ENCODE measurements at places on chromosomes 6 and 20.

- DNase-seq = no peak
Measured at GRCh38 chr20:36542516-36543183, 1.3 kb downstream of the MYL9 start.

GRCh38 chr6:44305200-44305725, 7.9 kb downstream of the AARS2 start:
- DNase-seq = no peak

GRCh38 chr6:7786214-7786661, 60.3 kb downstream of the BMP6 start:
- no peak for DNase-seq

- DNase-seq = no peak
Measured at GRCh38 chr6:79708095-79708791, 77.1 kb downstream of the SH3BGRL2 start.

DNA sequence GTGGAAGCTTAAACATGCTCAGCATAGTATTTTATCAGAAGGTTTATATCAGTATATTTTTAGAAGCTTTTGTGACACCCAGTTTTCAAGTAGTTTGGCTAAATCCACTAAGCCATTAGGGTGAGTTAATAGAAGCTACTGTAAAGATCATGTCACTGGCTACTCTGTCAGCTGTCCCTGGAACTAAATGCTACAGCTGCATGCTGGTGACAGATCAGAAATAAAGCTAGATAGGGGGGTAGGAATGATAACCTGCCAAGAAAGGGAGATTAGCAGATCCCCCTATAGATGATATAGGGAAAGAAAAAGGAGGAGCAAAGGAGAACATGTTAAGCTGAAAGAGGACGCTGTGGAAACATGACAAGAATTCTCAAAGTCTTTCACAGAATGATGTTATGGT, 363.2 kb downstream of the QKI start:
- DNase-seq = no peak

- DNase-seq = no peak
Measured at GRCh38 chr6:123712831-123713230, 76.1 kb upstream of the TRDN start.

- DNase-seq = no peak
Measured at GRCh38 chr6:130778946-130779657, 48.1 kb upstream of the SMLR1 start.

GRCh38 chr20:37714978-37715672, 21.3 kb downstream of the CTNNBL1 start:
- no peak for DNase-seq

- peak; percentile 24 for DNase-seq
Measured at GRCh38 chr20:47762699-47763268, 22.5 kb downstream of the SULF2 start.

DNA sequence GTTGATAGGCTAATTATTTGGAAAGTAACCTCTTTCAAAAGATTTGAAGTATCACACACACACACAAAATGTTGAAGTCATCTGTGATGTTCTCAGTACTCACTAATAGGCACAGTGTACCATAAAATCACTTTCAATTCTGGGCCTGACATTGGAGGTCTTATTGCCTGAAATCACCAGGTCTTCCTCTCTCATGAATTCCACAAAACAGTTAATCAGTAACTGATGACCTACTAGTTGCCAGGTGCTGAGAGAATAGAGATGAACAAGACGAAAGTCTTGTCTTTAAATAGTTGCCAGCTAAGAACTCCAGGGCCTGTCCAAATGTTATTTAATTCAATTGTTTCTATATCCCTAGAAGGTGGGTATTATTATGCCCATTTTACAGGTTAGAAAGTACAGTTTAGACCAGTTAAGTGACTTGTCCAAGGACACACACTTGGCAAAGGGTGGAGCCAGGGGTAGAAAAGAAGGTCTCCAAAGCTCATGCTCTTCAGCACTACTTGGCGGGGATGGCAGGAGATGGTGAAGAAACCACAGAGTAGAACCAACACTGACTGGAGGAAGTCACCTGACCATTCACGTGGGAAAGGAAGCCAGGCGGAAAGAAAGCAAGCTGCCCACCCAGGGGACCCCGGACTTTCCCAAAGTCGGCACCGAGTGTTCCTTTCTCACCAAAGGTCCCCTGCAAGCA, 116.4 kb downstream of the KIF6 start:
- DNase-seq = no peak

DNA sequence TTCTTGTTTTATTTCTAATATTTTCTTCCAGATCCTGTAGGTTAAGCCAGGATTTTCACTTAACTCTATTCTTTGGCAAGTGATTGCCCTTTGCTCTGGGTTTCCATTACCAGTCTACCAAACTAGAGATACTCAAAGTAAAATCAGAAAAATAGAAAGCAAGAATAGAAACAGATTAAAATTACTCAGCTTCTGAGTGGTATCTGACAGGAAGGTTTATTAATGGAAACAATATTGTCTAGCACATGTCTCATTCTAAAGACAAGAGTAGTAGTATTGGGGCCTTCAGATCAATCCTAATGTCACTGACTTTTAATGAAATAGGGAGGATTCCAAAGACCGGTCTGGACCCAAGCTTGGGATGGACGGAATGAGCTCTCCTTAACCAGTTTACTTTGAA, 72.3 kb downstream of the SIM1 start:
- no peak for DNase-seq

- peak; percentile 26 for DNase-seq
Measured at GRCh38 chr20:38211200-38212097, 46.4 kb upstream of the TGM2 start.

- no peak for DNase-seq
Measured at GRCh38 chr6:90449311-90449710, 137.6 kb downstream of the MAP3K7 start.

GRCh38 chr6:82619573-82619972, 256.0 kb downstream of the TPBG start:
- DNase-seq = no peak
